Skin of body (tissue), 3 donors: ENCODE measurements at places on chromosomes 1 and 21.
A peak's percentile ranks its signal among the peaks of the same experiment; 100 is the strongest.

DNA sequence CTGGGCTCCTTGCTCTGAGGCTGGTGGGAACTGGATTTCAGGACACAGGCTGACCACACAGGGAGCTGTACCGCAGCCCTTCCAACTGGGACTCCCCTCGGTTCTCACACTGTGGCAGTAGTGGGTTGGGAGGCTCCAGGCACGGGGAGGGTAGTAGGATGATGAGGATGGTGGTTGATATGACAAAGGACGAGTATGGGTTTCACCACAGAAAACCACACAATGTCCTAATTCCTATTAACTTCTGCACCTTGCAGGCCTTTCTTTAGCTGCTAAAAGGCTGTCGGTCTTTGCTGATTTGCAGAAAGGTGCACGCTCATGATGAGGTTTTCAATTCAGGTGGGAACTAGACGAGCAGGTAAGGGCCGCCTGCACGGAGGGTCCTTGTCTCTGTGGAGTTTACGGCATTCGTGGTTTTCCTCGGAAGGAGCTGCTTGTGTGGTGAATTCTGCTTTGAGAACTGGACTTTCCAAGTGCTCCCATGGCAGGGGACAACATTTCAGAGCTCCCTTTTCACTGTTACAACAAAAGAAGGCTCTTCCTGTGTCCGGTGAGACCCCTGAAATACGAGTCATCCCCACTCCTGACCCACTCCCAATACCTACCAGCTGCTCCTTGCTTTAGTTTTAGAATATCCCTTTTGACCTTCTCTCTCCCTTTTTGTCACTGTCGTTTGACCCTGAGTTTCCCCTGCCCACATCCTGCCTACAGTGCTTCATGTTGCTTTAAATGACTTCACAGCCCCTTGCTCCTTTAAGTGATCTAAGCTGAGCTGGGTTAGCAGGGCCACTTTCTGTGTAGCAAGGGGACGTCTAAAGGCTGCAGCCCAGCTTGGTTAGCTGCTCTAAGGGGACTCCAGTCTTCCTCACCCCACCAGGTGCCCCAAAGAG is 125.1 kb downstream of the MRPS6 start:
- no peak for DNase-seq

GRCh38 chr1:200042552-200043335 is 15.2 kb downstream of the NR5A2 start:
- no peak for DNase-seq

DNA sequence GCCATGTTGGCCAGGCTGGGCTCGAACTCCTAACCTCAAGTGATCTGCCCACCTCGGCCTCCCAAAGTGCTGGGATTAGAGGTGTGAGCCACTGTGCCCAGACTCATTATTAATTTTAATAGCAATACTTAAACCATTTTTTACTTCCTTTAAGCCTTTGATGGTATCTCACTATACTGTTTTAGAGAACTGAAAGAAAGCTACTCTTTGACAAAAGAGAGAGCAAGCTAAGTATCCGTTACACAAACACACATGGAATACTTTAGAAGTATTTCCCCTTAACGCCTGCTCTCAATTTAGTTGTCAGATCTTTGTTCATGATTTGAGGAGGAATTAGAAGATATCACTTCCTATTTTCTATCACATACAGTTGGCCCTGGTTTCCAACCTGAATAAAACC is 189.4 kb downstream of the COP1 start:
- DNase-seq: no peak

DNA sequence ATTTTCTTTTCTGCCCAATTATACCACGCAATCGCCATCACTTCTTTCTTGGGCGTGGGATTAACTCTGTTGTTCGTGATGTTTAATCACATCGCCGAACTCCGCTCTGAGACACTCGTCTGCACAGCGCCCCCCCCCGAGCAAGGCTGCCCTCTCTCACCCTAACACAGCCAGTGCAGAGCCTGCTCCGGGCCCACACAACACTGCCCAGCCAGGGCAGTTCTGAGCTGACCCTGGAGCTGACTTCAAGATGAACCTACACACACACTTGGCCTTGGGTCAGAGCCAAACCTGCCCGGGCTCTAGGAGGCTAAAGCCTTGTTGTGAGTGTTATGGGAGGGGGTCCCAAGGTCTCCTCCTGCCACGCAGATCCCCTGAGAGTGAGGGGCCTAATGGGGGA is 64.6 kb upstream of the LRP8 start:
- no peak for DNase-seq

- DNase-seq: no peak
Observed at GRCh38 chr1:173900427-173900826, 16.7 kb downstream of the SERPINC1 start.

DNA sequence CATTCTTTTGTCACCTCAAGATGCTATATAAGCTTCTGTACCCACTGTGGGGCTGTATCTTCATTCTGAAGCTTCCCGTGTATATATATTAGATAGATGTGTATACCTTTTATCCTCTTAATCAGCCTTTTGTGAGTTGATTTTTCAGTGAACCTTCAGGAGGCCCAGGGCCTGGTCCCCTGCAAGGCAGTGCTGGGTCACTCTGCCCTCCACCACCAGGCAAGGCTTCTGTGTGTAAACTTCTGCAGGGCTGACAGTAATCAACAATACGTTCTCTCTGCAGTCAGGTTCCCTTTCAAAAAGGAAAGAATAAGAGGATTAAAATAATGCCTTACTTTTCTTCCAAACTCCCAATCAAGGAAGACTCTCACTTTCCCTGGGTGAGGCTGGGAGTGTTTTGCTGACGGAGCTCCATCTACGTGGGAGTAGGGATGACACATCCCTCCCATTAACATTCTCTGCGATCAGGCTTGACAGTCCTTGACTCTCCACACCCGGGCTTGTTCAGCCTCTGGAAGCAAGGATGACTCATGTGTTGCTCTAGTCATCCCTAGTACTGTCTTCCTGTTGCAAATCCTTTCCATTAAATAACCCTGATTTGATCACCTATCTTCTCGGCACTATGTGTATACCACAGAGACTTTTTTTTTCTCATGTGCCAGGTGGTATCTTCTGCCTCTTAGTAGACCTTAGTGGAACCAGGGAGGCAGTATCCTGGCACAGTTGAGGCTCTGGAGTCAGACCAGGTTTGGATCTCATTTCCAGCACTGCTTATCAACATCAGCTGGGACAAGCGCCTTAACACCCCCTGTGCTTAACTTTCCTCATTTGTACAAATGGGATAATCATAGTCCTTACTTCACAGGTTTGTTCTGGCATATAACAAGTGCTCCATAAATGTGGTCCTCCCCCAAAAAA is 70.3 kb upstream of the KCNK1 start:
- no peak for DNase-seq

DNA sequence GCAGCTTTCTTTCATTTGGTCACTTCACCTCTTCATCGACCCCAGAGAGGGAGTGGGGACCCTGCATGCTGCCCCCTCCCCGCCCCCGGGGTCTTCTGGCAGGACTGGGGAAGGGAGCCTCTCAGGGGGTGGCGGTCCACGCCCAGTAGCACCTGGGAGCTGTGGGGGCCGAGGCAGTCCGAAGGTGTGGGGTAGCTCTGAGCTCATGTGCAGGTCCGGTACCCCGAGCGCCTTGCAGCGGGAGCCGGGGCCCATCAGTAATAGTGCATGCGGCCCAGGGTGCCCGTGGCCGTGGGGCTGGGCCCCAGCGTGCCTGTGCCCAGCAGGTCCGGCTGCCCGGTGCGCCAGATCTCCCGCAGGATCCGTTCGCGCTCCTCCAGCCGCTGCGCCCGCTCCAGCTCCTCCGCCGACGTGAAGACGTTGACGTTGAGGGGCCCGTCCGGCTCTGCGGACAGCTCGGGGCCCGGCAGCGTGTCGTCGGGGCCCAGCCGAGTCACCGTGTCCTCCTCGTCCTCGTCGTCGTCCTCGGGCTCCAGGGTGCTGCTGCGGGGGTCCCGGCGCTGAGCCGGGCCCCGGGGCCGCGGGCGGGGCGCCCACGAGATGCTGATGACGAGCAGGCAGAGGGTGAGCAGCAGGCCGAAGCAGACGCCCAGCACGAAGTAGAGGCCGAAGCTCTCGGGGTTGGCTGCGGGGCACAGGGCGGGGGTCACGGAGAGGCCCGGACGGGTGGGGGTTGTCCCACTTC is 1.2 kb downstream of the EVA1B start:
- DNase-seq: no peak

- no peak for DNase-seq
Observed at GRCh38 chr1:169146576-169147214, 40.2 kb downstream of the ATP1B1 start.

DNA sequence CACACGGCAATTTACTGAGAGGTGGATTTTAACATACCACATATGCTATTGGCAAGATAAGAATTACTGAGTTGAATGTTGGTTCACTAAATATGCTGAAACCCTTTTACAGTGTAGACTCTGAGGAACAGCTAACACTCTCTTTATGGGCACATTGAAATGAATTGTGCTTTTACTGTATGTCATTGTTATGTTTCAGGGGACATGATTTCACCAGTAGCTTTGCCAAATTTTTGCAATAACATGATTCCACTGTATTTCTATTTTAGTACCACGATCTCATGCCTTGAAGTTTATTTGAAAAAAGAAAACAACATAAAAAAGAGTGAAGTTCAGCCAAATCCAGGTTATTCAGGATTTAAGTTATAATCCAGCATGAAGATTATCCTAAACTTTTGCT is 188.5 kb downstream of the HLX start:
- DNase-seq: peak; percentile 30

DNA sequence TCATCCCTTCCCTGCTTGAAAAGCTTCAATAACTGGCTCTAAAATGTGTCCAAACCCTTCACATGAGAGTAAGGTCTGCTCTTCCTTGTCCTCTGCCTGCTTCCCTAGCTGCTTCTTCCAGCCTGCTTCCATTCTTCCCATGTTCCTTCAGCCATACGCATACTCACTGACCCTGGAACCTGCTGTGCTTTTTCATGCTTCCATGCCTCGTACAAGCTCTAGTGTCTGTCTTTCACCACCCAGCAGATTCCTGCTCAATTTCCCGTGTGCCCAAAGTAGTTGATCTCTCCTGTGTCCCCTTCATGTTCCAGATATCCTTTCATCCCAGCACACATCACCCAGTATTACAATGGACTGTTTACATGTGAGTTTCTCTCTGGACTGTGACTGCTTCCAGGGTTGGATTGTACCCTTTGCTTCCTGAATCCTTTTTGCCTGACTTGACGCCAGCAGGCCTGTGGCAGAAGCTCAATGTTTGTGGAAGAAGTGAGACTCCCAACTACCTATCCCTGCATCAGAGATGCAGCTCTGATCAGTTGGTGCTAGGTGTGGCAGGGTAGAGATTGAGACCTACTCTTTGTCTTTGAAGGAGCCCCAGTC is 35.9 kb upstream of the RNF19B start:
- no peak for DNase-seq

- DNase-seq: peak; percentile 35
Observed at GRCh38 chr1:212638492-212639151, 30.1 kb downstream of the ATF3 start.

DNA sequence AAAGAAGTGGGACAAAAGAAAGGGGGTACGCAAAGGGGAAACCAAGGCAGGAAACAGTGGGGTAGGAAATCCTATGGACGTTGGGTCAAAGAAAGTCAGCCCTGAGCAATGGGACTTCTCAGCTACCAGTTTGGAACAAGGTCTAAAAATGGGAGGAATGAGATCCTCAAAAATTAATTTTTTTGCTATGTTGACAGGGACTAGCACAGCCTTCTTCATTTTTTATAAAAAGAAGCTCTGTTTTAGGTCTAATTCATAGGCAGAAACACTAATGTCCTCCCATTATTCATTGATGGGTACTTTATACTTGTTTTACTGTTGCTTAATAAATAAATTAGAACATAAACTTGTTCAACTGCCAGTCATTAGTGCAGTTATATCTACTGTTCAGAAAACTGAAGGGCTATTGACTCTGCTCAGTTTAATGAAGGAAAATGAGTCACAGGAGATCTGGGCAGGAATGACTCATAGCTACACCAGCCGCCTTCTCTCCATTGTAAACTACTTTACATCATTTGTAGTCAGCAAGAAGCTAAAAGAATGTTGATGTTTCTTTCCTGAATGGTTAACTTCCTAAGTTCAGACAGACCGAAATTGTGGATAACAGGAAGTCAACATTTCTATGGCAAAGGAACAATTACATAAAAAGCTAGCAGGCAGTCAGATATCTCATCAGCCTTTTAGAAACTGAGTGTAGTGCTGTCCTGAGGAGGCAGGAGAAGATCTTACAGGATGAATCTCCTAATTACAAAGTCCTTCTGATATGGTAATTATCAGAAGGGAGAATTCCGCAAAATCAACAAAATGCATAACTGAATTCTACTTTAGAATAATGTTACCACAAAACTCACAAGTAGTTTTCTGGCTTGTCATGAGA is 356.4 kb upstream of the PKN2 start:
- DNase-seq: peak; percentile 25

GRCh38 chr1:56837244-56837939 is 17.2 kb upstream of the C8A start:
- no peak for DNase-seq

DNA sequence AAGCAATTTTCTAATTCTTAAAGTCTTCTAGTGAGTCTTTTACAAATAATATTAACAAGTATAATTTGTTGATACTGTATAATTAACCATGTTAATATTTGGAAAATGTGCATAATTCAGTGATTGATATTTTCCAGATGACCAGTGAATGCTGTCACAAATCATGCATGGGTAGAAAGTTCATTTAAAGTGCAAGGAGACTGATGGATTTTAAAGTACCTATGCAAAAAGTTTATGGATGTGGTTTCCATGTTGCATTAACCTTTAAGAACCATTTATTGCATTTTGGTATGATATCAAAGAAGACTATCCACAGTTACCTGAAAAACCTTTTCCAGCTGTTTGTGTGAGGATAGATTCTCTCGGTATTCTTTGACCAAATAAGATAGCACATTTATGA is 23.2 kb downstream of the CDC73 start:
- DNase-seq: no peak

GRCh38 chr1:179968284-179968993 is 13.8 kb downstream of the CEP350 start:
- DNase-seq: no peak

GRCh38 chr21:36481639-36482038 is 1.7 kb upstream of the CLDN14 start:
- no peak for DNase-seq

- no peak for DNase-seq
Observed at GRCh38 chr1:198942466-198942865, 303.6 kb downstream of the PTPRC start.
